ENCODE measurements at places on chromosomes 3 and 15.

DNA sequence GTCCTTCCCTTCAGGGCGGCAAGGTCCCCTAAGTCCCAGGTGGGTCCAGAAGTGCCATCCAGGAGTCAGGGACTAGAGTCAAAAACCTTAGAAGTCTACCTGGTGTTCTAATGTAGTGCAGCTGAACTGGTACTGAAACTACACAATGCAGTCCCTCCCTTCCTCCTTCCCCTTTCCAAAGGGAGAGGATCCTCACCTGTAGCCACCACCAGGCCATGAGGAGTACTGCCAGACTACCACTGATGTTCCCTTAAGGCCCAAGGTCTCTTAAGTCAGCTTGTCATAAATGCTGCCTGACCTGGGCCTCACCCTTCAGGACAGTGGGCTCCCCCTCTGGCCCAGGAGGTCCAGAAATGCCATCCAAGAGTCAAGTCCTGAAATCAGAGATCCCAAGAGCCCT is 98.9 kb downstream of the ULK4 start:
- DNase-seq = no peak

GRCh38 chr15:88794001-88794400 is 9.2 kb upstream of the ACAN start:
- no peak for DNase-seq

GRCh38 chr3:55272031-55272645 is 215.0 kb downstream of the WNT5A start:
- no peak for DNase-seq

DNA sequence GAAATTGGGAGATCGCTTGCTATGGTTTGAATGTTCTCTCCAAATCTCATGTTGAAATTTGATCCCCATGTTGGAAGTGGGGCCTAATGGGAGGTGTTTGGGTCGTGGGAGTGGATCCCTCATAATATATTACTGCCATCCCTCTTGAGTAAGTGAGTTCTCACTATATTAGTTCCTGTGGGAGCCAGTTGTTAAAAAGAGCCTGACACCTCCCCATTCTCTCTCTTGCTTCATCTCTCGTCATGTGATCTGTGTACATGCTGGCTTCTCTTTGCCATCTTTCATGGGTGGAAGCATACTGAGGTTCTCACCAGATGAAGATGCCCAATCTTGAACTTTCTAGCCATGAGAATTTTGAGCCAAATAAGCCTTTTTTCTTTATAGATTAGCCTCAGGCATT is 43.0 kb upstream of the IL20RB start:
- DNase-seq = no peak

DNA sequence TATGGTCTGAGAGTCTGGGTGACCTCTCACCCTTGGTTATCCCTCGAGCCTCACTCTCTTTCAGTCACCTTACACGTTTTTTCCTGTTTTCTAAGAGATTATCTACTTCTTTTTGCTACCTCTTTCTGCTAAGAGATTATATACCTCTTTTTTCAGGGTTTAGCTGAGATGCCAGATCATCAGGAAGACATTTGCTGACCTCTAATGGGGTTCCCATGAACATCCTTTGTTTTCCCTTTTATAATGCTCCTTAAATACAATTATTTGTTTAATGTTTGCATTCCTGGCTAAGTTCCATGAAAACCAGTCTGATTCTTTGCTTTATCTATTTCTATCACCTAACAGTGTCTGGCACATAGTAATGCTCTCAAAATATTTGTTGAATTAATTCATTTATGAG is 39.6 kb downstream of the LEKR1 start:
- no peak for DNase-seq

DNA sequence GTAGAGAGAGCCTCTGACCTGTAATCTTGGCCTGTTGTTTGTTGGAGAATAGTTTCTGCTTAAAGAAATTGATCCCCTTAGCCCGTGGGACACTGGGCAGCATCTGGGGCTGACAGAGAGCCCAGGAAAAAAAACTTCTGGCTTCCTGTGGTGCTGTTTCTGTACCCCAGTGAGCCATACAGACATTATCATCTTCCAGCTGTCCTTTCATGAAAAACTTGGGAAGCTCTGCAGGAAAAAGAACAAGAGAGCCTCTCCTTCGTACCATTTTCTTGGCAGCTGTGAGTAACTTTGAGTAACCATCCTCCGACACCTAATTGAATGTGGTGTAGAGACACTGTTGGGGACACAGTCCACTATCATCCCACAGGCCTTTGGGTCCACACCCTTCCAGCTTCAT is 333.0 kb downstream of the SHQ1 start:
- DNase-seq = no peak

DNA sequence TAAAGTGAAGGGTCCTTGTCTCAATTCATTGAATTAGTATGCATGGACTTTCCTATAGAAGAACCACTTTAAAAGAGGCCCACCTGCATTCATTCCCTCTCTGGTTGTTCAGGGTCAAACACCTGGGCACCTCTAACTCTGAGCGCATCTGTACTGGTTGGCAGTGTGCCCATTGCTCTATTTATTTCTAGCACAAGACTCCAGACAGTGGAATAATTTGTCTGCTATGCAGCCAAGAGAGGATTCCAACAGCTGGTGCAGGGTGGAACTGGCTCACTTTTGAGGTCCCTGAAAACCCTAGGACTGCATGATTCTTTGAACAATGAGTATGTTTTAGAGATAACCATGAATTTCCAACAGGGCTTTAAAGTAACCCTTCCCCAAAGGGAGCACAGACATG is 57.9 kb downstream of the CCDC33 start:
- DNase-seq = no peak

DNA sequence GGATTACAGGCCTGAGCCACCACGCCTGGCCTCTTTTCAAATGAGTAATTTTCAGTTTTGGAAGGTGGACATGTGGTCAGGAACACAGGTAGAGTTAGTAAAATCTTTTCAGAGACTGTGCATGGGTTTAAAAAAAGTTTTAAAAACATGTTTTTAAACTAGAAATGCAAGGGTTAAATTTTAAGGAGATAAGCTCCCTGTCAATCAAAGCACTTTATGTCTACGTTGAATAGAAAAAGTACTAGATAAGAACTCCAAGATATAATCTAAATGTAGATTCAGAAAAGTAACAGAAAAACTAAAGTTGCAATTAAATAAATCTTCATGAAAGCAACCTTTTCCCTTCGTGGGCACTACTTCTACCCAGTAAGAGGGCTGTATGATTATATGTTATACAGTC is 131.7 kb downstream of the CLASP2 start:
- DNase-seq = no peak

- no peak for DNase-seq
Measured at GRCh38 chr3:128359846-128360642, 106.6 kb downstream of the DNAJB8 start.

- peak; percentile 29 for DNase-seq
Measured at GRCh38 chr15:80210611-80211573, 41.1 kb downstream of the CTXND1 start.

- no peak for DNase-seq
Measured at GRCh38 chr15:76178296-76179000, 118.7 kb downstream of the TMEM266 start.

DNA sequence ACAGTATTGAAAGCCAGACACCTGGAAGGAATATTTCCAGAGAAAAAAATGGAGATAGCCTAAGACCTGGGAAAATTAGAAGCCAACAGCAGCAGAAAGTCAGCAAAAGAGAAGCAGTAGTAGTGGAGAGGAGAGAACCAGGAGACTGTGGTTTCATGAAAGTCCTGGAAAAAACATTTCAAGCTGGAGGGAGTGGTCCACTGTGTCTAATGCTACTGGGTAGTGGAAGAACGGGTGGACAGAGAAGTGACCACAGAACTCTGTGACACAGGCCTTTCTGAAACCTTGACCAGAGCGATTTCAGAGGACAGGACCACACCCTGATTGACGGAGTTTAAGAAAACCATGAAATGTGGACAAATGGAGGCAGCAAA is 15.3 kb upstream of the SH3BP5 start:
- no peak for DNase-seq

- no peak for DNase-seq
Measured at GRCh38 chr15:24899367-24899766, 55.4 kb upstream of the SNRPN start.

- no peak for DNase-seq
Measured at GRCh38 chr15:70109978-70110377, 12.3 kb upstream of the TLE3 start.

GRCh38 chr3:133763797-133764683 is 17.8 kb downstream of the TF start:
- no peak for DNase-seq

DNA sequence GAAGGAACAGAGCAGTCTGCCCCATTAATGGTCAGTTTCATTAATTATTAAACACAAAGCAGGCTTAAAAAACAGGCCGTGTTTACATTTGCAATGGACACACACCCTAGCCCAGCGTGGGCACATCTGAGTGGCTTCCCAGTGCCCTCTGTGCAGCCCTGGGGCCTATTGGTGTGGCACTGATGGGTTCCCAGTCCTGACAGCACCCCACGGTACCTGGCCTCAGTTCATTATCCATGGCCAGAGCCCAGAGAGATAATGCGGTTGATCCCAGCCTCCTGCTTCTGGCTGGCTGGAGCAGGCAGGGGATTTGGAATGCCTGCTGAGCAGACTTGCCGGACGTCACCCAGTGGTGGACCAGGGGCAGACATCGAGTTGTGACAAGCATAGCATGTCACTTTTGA is 110.5 kb upstream of the ABHD17C start:
- no peak for DNase-seq

DNA sequence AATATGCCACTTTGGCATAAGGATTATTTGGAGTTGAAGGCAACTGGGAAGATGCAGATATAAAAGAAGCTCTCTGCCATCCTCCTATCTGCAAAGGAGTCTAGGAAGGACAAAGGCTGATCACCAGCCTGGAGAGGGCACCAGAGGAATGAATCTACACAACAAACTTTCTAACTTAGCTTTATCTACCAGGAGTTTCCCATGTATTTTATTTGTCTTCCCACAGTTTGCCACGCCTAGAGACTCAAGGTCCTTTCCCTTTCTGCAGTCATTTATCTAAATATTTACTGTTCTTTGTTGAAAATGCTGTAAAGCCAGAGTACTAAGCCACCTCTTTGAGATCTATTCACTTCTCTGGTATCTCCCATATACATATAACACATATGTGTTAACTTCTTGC is 32.2 kb downstream of the GPR176 start:
- DNase-seq = no peak

- no peak for DNase-seq
Measured at GRCh38 chr3:183597959-183598358, 37.5 kb upstream of the KLHL24 start.

- no peak for DNase-seq
Measured at GRCh38 chr3:87987952-87988351, 70.9 kb downstream of the CGGBP1 start.

DNA sequence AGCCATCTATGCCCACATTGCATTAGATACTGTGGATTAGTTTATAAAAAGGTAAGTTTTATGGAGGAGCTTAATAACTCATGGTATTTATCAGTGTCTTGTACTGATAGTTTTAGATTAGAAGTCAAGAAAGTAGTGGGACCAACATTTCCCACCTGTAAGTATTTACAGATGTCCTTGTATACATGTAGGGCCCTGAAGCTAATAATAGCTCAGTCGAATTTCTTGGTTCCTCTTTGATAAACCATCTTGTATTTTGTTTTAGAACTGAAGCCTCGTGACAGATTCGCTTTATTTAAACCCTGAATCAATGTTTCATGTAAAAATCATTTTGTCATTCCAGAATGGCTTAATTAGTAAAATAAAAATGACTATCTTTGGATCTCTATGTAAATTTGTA is 73.4 kb downstream of the CRYBG3 start:
- no peak for DNase-seq

- no peak for DNase-seq
Measured at GRCh38 chr15:58704155-58704865, 45.2 kb downstream of the ADAM10 start.

DNA sequence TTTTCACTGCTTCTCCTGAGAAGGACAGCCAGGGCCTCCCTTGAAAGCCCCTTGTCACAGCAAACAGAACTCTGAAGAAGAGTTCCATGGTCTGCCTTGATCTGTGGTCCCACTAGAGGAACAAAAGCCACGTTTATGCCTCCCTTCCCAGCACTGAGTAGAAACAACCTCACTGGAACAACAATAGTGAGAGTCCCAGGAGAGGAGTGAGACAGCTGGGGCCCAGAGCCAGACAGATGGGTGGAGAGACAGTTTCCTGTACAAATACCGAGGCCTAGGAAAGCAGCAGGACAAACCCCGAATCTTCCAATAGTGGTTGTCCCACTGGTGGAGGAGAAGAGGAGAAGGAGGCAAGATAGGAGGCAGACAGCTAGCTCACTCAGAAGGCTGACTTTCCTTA is 106.1 kb downstream of the WDR76 start:
- DNase-seq = no peak

Measured in stimulated activated effector memory CD8-positive, alpha-beta T cell treated with anti-CD3 and anti-CD28 coated beads, Interleukin-12 subunit alpha, Interleukin-12 subunit beta, amount 100 ng/mL, for 72 hours (primary cell).